ENCODE measurements at places on chromosomes 4 and X.

DNA sequence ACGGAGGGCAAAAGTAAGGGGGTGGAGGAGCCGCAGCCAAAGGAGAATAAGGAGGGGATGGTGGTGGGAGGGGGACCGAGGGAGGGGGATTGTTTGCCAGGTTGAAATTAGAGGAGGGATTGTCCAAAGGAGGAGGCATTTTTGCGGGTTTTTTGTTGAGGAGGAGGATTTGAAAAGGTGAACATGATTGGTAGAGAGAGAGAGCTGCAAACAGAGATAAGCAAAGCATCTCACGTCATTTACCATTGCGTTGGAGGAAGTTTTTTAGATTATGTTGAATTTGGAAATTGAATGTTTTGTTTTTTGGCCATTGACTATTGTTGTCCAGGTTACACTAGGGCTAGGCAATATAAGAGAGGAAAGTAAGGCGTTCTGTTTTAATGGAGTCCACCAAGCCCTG lies 54.5 kb upstream of the ABCB7 start:
- peak; percentile 87 for DNase-seq

GRCh38 chrX:74023203-74023602 lies 280.8 kb upstream of the ZCCHC13 start:
- peak; percentile 80 for DNase-seq

- no peak for DNase-seq
Measured at GRCh38 chrX:40474645-40475044, 106.1 kb upstream of the ATP6AP2 start.

- peak; percentile 67 for DNase-seq
Measured at GRCh38 chrX:9882669-9883446, 84.3 kb upstream of the CLDN34 start.

DNA sequence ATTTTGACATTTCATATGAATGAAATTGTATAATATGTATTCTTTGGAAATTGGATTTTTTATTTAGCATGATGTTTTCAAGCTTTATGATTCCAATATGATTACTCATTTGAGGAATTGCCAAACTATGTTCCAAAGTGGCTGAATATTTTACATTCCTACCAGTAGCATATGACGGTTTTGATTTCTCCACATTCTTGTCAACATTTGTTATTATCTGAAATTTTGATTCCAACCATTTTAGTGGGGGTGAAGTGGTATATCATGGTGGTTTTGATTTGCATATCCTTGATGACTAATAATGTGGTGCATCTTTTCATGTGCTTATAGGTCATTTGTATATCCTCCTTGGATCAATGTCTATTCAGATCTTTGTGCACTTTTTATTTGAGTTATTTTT lies 2.6 kb upstream of the BEX1 start:
- DNase-seq: no peak

All from OCI-M1 (cell line).